ENCODE measurements at places on chromosomes 6 and 20.

GRCh38 chr20:25072226-25072811 is 9.6 kb downstream of the VSX1 start:
- no peak for DNase-seq

GRCh38 chr6:30931969-30932645 is at the start of gene SFTA2:
TSS of gene SFTA2 (minus strand) at chr6:30932170. CDS start at chr6:30932096, 74 bp downstream.
- no peak for DNase-seq

GRCh38 chr6:125393449-125393858 is 91.7 kb upstream of the HDDC2 start:
- DNase-seq, result peak; percentile 10

- no peak for DNase-seq
Measured at GRCh38 chr20:57841297-57841866, 131.6 kb upstream of the PMEPA1 start.

- no peak for DNase-seq
Measured at GRCh38 chr6:49348561-49348960, 114.5 kb downstream of the MMUT start.

GRCh38 chr6:90202156-90202555 is 94.5 kb downstream of the BACH2 start:
- no peak for DNase-seq

DNA sequence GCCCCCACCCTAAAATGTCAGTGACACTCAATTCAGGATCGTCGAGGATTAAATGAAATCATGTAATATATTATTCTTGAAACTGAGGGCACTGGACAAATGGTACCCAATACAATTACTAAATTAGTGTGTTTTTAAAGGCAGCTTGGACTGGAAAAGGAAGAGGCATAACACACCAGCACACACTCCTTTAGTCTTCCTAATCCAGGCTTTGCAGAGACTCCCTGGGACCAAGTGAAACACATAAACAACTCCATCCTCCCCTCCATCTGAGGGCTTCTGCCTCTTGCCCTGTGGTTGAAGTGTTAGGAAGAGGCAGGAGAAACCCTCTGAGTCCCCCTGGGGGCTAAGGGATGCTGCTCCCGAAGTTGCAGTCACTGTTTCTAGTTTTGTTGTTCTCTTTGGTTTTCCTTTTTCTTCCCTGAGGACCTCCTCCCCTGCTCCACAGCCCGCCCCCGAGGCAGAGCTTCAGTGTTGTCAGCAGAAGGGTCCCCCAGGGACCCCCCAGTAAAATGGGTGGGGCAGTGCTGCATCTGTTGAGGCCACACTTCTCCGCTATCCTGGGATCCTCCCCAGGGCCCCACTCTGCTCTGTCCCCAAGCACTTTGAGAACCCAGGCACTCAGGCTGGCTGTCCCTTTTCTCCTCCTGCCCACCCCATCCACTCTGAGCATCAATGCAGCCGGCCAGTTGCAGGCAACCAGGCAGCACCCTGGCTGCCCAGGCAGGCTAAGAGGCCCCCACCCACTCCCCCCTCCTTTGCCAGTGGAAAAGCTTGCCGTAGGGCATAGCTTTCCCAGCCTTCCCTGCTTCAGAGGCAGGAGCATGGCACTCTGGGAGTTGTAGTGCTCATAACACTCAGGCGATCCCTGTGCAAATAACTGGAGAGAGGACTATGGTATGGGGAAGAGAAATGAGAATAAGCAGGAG is 5.9 kb downstream of the TMEM63B start:
- no peak for DNase-seq

GRCh38 chr6:77987035-77987384 is 334.2 kb downstream of the MEI4 start:
- DNase-seq, result no peak

GRCh38 chr20:2221921-2222320 is 73.9 kb upstream of the TGM3 start:
- no peak for DNase-seq

- DNase-seq, result no peak
Measured at GRCh38 chr20:61605283-61605682, 353.2 kb downstream of the CDH4 start.

DNA sequence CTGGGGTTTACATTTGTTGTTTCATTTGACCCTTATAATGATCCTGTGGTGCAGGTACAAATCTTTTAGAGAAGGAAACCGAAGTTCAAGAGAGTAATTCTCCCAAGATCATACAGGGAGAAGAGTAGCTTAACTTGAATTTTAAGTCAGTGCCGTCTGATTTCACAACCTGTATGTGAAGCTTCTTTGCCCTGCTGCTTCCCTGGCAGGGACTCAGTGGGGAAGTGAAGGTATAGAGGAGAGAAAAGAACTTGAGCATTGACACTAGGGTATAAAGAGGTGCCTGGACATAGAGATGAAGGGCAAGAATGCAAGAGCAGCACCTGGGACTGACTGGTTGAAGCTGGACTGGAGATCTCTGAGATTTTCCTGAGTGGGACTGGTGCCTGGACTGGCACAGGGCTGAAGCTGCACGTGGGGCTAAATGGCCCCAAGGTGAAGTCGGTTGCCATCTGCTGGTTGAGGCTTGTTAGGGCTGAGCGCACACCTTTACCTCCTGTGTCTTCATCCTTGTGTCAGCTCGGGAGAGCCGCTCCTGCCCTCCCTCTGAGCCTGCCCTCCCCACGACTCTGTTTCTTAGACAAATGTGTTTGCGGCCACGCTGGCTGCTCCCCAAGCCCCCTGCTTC is 41.8 kb downstream of the FARS2 start:
- DNase-seq, result peak; percentile 79

- no peak for DNase-seq
Measured at GRCh38 chr6:17035257-17036064, 66.4 kb upstream of the STMND1 start.

- no peak for DNase-seq
Measured at GRCh38 chr20:37356961-37357371, 11.0 kb downstream of the SRC start.

- no peak for DNase-seq
Measured at GRCh38 chr20:44247586-44248409, 690 bp downstream of the GDAP1L1 start.

DNA sequence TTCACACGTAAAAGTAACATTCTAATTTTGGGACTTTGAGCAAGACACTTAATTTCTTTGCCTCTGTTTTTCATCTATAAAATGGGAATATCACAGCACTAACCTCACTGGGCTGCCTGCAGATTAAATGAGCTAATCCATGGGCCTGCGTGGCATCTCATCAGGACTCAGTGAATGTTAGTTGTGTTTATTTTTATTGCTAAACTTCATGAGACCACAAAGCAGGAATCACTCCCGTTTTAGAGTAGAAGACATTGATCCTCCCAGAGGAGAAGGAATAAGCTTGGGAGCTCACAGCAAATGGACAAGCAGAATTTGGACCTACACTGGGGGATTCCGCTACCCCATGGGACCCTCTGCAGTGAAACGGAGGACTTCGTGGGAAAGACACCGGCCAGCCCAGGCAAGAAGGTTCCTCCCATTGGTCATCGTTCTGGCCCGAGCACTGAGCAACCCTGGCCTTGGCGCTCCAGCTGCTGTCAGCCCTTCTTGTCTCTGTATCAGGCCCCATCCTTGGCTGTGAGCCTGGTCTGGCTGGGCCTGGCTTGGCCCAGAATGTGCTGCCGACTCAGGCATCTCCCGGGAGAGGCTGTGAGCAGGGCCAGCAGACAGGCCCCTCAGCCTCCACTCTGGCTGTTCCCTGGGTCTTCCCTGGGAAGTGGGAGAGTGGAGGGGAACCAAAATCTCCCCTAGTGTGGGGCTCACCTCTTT is 79.8 kb downstream of the NFATC2 start:
- DNase-seq, result no peak

- DNase-seq, result peak; percentile 13
Measured at GRCh38 chr6:43838276-43839036, 68.4 kb downstream of the VEGFA start.

GRCh38 chr6:30880698-30881252 is 3.5 kb upstream of the DDR1 start:
- DNase-seq, result no peak

DNA sequence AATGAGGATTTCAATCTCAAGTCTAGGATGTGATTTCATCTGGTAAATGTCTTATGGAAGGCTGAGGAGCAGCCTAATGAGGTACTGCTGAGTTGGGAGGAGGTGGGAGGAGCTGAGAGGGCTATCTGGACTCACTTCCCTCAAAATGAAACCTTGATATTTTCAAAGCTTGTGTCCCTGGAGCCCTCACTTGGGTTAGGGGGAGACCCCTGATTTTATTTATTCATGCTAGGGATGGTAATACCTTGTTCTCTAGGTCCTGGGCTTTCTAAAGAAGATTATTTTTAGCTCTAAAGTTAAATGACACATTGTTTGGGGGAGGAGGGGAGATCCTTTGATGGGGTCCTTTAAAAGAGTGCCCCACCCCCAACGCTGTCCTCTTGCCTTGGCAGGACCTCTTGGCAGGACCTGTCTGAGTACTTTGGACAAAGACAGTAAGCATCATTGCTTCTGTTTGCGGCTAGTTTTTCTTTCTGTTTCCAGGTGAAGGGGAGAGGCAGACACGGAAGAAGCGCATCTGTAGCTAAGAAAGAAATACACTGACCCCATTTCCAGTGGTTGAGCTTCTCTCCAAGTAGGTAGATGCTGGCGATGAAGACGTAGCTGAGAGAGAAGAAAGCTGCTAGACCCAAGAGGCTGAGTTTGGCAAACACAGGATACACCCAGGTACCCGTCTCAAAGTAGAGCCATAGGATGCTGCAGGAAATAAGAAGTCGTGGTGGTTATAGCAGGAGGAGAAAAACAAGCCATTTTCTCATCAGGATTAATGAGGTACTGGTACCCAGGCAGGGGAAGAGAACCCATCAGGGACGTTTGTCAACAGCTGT is 55.6 kb downstream of the ADTRP start:
- no peak for DNase-seq

DNA sequence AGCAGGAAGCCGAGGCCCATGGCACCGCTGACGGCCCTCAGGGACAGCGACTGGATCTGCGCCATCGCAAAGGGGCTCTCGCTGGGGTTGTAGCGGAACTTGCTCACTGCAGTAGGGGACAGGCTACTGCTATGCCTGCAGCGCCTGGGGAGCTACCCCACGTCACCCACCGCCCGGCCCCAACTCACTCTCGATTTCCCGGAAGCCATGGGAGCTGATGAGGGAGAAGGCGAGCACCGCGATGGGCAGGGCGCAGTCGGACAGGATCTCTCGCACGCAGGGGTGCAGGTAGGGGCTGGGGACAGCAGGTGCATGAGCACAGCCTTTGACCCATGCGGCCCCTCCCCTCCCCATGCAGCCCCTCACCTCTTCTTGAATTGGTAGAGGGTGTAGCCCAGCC is 9.8 kb downstream of the SLC4A11 start:
- no peak for DNase-seq

GRCh38 chr20:64044484-64045247 is 4.8 kb downstream of the SOX18 start:
- no peak for DNase-seq

- no peak for DNase-seq
Measured at GRCh38 chr6:134480593-134480992, 162.7 kb upstream of the SGK1 start.

- no peak for DNase-seq
Measured at GRCh38 chr20:37699202-37699601, 5.4 kb downstream of the CTNNBL1 start.

DNA sequence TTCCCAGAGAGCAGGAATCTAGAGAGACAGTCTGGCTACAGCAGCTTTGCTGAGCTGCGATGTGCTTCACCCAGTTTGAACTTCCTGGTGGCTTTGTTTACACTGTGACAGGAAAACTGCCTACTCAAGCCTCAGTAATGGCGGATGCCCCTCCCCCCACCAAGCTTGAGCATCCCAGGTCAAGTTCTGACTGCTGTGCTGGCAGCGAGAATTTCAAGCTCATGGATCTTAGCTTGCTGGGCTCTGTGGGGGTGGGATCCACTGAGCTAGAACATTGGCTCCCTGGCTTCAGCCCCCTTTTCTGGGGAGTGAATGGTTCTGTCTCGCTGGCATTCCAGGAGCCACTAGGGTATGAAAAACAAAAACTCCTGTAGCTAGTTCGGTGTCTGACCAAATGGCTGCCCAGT is 91.0 kb upstream of the ESR1 start:
- DNase-seq, result no peak

- DNase-seq, result peak; percentile 80
Measured at GRCh38 chr6:2848851-2849250, 7.2 kb upstream of the SERPINB1 start.

DNA sequence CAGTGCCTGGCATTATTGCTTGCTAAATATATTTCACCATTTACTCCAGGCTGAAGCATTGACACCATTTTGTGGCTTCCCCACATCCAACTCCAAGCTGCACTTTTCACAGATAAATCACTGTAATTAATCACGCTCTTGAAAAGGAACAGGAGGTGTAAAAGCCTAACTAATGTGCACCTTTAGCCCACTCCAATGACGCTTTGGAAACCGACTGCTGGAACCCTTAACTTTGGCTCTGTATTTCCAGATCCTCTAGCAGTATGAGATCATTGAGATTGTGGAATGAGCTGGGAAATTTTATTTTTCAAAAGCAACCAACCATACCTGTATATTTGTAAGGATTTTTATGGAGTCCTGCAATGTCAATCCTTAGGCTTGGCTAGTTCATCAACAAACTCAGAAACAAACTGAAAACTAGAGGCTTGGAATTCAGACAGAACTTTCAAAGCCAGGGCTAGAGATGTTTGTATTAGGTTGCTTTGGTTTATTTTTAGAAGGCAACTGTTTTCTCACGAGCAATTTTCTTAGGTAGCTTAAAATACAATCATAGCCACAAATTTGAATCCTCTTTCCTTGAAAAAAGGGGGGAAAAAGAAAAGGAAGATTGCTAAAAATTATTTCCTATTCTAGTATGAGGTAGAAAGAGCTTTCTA is 52.8 kb upstream of the UTRN start:
- DNase-seq, result no peak

GRCh38 chr6:27478706-27479318 is 5.9 kb upstream of the ZNF184 start:
- peak; percentile 92 for DNase-seq

DNA sequence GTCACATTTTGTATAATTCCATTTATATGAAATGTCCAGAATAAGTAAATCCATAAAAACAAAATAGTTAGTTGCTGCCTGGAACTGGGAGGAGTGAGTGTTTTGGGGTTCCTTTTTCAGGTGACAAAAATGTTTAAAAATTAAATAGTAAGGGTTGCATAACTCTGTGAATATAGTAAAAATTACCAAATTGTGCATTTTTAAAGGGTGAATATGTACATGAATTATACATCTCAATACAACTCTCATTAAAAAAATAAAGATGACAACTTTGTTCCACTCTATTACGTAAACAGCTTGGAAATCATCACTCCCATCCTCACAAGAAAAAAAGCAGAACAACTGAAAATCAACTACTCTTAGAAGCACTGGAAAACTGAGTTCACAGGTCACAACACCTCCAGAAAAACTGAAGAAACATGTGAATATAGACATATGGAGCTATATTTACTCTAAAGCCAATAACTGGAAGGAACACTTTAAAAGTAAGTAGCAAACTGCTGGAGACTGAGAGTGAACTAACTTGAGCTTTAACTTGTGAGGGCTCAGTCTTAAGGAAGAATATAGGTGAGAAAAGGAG is 40.0 kb downstream of the RANBP9 start:
- no peak for DNase-seq

DNA sequence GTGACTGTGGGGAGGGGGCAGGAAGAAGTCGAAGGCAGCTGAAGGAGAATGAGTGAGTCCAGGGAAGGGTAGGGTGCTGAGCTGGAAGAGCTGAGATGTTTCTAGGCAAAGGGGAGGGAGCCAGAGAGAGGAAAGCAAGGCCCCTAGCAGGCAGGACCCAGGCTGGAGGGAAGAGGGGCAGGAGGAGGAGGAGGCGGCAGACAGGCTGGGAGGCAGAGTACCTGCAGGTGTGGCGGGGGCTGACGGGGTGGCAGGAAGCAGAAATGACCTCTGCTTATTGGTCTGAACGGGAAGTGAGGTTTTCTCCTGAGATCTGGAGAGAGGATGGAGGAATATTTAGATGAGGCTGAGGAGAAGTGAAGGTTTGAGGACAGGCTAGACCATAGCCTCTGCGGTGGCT is 10.7 kb upstream of the EMILIN3 start:
- no peak for DNase-seq
